ENCODE measurements at places on chromosomes 5 and 9.

- no peak for DNase-seq
These were observed 22.6 kb upstream of the ORM1 start for GRCh38 chr9:114300153-114300845.

GRCh38 chr5:142597546-142598337 is 88.1 kb downstream of the FGF1 start:
- no peak for DNase-seq

- no peak for DNase-seq
These were observed 517.3 kb upstream of the TLE4 start for GRCh38 chr9:79054500-79054899.

DNA sequence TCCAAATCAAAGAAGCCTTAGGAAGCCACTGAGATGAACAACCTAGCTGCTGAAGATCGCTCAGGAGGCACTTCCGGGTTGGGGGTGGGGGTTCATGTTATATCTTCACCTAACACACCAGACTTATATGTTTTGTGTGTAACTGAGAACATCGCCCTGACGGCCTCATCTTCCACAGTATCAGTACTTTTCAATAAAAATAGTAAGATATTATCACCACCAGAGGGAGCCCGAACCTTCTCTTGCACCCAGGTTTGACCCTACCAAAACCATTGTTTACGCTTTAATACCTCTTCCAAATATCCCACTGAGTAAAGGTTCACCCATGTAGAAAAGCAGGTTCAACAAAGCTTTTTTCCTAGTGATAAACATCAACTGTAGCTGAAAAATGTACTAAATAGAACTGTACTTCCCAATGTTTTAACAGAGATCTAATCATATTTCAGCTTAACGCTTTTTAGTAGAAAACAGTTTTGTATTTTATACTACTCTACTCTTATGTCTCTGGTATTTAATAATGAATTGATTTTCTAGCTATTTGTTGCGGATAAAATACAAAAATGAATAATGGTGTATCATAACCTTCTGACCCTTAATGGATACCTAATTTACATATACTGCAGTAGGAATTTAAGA is 244.0 kb downstream of the EPB41L4A start:
- no peak for DNase-seq

- DNase-seq, result no peak
These were observed 51.6 kb upstream of the ZFR start for GRCh38 chr5:32496104-32496503.

DNA sequence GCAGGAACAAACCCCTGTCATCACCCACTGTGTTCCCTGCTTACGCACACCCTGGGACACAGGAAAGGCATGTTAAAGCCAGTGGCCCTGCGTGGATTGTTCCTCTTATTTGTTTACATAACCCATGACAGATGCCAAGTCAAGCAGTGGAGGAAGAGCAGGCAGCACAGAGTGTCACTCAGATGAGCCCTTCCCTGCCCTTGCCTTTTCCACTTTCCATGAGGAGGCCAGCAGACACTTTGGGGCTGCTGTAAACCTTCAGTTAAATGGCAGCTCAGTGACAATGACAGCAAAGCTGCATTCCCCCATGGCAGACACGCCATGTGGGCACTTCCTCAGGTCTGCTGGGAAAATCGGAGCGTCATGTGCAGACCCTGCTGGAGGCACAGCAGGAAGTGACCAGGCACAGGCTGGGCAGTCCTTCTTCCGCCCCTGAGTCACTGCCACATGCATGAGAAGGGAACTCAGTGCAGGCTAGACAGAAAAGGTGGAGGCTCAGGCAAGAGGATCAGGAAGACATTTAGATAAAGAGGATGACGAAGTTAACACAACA is 216.8 kb upstream of the PIK3R1 start:
- DNase-seq, result no peak

DNA sequence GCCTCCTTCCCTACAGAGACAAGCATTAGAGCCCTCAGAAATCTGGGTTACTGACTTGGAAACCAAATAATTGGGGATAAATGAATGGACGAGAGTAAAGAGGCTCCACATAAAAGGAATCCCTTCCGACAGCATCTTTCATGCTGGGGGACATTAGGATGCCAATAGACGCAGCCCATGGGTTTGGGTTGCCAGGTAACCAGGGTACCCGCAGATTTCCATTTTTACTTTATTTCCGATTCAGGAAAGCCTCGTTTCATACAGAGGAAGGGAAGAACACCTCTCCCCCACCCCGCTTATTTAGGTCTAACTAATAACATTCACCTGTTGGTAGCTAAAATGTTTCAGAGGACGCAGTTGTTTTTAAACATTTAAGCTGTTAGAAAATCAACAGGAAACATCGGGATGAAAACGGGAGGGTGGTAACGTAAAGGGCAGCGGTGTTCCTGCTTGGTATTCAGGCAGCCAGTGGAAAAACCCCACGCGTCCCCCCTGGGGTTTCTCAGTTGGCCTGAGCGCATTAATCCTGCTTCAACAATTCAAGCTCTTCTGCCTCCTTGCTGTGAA is 179.5 kb downstream of the YTHDC2 start:
- no peak for DNase-seq

GRCh38 chr5:142434322-142434612 is 109.4 kb upstream of the SPRY4 start:
- no peak for DNase-seq

DNA sequence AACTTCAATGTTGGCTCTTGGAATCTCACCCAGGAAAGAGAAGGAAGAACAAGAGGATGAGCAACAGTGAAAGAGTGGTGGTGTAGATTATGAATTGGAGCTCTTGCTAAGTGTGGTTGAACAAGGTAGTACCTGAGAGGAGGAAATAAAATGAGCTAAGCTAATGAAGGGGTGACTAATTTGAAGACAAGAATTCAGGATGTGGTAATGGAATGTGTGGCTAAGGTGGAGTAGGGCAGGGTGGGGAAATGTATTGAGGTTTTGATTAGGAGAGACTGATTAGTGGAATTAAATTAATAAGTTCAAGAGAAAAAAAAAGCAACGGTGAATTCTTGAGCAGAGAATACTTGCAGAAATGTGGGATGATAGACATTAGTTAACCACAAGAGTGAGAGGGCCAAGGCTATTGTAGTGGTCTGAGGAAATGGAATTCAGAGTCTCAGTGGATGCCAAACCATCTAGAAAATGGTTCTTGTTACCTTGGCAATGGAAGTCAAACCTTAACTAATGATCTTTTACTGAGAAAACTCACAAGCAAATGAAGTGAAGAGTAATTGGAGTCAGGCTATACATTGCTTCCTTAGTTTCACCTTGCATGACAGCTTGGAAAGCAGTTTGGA is 648.3 kb upstream of the ZNF608 start:
- DNase-seq, result no peak

DNA sequence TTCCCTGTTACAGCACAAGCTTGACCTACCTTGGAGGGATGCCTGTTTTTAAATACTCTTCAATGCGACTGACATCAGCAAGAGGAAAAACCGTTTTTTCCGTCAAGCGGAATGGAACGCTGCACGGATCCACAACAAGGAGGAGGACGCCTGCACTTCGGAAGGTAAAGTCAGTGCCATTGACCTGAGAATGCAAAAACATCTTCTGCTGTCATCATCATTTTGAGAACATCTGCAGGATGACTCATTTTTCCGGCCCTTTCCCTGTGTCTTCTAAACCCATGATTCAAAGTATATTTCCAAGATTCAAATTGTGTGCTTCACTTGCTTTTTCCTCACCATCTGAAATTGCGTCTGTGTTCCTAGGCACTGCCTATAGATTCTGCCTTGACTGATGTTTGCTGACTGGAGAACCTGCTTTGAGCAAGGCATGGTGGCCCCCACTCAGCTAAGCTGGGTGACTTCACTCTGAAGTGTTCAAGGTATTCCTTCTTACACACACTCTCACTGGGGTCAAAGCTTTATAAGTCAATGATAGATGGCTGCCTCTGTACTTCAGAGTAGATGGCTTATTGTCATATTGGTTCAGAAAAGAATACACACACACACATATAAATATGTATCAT is 78.1 kb downstream of the CEMIP2 start:
- DNase-seq, result no peak

GRCh38 chr5:179612577-179613459 is 10.7 kb downstream of the HNRNPH1 start:
- no peak for DNase-seq

DNA sequence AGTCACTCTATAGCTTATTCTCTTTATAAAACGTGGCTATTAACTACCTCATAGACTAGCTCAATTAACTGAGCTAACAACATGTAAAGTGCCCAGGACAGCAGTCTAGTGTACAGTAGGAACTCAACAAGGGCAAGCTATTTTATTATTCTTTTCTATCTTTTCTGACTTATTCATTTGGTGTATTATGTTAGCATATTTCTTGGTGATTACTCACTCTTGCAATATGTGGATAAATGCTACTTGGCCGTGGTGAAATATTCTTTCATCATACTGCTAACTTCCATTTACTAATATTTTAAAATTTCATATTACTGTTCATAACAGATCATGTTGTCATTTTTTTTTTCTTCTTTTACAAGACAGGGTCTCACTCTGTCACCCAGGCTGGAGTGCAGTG is 4.9 kb downstream of the SLC25A51 start:
- no peak for DNase-seq

GRCh38 chr9:31236344-31236743 is 1148.1 kb upstream of the ACO1 start:
- DNase-seq, result no peak

DNA sequence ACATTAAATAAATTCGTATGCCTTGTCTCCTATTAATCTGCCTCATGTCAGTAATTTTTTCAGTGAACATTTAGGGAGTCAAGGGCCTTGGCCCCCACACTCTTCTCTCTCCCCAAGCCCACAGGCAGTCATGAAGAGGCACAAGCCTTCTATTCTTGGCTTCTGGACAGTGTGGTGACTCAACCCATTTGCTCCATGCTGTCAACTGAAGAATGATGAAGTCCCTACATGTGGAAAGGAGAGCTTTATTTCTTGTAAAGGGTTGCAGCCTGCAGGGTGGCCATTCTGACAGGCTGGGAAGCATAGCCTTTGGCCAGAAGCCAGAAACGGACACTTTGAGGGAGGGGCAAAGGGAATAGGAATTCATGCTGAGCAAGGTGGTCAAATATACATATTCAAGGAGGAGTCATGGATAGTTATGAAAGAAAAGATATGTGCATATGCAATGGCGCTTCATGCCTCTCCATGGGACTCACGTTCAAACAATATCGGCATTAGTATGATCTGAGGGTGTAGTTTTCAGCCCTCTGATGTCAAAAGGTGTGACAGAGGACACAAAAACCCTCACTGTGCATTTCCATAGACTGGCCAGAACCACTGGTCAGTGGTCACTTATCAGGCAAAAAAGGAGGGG is 31.3 kb downstream of the ANKRA2 start:
- DNase-seq, result no peak

- DNase-seq, result peak; percentile 20
These were observed 568.1 kb upstream of the WWC1 start for GRCh38 chr5:167723254-167723871.

GRCh38 chr9:129852579-129852978 is 17.3 kb downstream of the USP20 start:
- no peak for DNase-seq

GRCh38 chr9:37374892-37375291 is 47.6 kb upstream of the GRHPR start:
- DNase-seq, result no peak

DNA sequence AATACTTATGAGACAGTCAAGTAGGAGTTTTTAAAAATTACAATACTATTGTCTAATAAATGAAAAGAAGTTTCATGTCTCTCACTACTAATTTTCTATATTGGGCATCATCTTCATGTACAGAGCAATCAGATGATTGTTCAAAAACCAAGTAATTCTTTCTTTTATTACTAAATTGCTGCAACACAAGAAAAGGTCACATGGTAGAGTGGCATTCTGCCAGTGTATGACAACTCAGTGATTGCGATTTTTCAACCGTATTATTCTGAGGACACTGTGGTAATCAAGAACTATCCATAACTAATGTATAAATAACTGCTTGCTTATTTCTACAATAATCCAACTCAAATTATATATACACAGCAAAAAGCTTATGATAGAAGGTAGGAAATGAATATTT is 96.7 kb upstream of the GRHPR start:
- DNase-seq, result no peak

- no peak for DNase-seq
These were observed 196.1 kb downstream of the GAS1 start for GRCh38 chr9:86751207-86751606.

DNA sequence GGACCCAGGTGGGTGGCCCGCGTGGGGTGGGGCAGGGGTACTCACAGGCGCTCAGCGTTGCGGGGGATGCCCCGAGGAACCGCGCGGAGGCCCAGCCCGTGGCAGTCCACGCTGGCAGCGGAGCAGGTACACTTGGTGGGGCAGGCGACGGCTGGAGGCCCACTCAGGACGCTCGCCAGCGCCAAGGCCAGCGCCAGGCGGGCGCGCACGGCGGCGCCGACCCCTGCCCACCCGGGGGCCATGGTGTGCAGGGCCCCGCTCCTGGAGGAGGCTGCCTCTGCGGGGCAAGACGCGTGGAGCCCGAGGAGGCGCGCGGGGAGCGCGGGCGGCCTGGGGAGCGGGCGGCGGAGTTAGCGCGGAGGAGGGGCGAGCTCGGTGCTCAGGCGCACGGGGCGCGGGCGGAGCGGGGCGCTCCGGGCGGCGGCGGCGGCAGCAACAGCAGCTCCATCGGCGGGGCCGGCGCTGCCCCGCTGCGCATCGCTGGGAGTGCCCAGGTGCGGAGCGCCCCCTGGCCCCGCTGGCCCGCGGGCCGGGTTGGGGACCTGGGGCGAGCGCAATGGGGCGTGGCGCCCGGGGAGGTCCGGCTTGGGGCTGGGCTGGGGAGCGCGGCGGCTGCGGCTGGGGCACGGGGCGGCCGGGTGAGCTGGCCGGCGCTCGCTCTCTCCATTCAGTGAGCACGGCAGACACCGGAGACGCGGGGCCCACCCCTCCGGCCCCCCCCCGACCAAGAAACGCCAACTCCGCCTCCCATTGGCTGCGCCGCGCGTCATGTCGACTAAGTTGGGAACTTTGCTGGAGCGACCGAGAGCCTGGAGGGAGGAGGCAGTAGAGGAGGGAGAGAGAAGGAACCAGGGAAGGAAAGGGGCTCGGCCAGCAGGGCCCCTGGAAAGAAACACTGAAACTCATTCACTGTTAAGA is at the start of gene SLIT3:
Gene SLIT3 (minus strand): TSS at position 672 of the 918 bp plus-strand sequence. CDS start 430 bp downstream, at position 242.
- DNase-seq, result no peak

- DNase-seq, result no peak
These were observed 89.0 kb downstream of the ANKH start for GRCh38 chr5:14782591-14782990.

- DNase-seq, result no peak
These were observed 886.9 kb upstream of the DMAC1 start for GRCh38 chr9:8686516-8686915.

DNA sequence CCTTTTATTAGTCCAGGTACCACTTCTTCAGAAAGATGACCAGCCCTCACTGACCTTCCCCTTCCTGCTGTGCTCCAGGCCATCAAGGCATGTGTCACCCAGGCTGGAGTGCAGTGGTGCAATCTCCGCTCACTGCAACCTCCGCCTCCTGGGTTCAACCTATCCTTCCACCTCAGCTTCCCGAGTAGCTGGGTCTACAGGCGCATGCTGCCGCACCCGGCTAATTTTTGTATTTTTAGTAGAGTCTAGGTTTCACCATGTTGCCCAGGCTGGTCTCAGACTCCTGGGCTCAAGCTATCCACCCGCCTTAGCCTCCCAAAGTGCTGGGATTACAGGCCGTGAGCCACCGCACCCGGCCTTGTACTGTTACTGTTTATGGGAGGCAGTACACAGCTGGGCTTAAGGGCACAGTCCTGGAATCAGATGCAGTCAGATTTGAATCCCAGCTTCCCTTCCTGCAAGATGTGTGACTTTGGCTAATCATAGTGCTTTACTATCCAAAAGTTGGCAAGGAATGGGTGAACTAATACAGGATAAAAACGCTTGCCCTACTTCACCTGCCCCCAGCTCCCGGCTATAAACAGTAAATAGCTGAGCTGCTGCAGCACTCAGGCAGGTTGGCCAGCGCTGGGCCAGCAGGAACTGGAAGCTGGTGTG is 483 bp upstream of the EIF4EBP3 start:
- no peak for DNase-seq

Measured in T-helper 17 cell (primary cell).